Activated CD8-positive, alpha-beta T cell treated with anti-CD3 and anti-CD28 coated beads for 36 hours (primary cell): ENCODE measurements at places on chromosomes 5 and 9.

DNA sequence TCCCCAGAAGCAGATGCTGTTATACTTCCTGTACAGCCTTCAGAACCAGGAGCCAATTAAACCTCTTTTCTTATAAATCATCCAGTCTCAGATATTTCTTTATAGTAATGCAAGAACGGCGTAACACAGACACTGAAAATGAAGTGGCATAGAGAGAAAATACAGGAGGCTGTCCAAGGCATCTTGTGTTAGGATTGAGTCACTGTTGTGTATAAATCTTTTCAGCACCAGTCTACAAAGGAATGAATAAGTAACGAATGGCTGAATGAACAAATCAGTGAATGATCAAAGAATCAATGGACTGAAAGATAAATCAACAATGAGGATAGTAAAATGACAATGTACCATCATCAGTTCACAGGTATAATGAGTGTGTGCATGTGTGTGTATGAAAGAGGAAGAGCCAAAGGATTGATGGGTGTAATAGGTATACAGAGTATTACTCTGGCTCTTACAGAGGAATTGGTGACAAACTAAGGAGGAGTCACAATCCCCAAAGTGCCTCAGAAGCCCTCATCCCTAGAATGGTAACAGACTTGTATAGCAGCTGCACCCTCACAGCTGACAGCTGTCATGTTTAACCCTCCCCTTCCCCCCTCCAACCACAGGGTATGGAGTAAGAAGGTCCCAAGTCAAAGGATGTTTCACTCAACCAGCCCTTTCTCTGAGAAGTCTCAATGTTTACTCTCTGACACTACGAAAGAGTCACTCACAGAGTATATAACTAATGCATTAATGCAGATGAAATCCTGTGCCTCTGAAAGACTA, 29.8 kb upstream of the MIER3 start:
- no peaks in the 10 kb centered on the region for H3K36me3 ChIP-seq
- H3K27me3 ChIP-seq = no peaks in the 10 kb centered on the region
- H3K4me3 ChIP-seq = no peak overlapping the region
- H3K27ac ChIP-seq = no peak overlapping the region

- H3K36me3 ChIP-seq = peaks cover 26% of the 10 kb centered on the region
- DNase-seq = no peak
- H3K4me3 ChIP-seq = no peak overlapping the region
- no peak overlapping the region for H3K27ac ChIP-seq
- H3K4me1 ChIP-seq = peaks cover 3% of the 10 kb centered on the region
- no peaks in the 10 kb centered on the region for H3K27me3 ChIP-seq
These were observed 60.1 kb downstream of the ZDHHC21 start for GRCh38 chr9:14633148-14633547.

GRCh38 chr9:124580186-124580585, 73.0 kb upstream of the NR5A1 start:
- no peak overlapping the region for H3K4me3 ChIP-seq
- DNase-seq = no peak
- H3K36me3 ChIP-seq = no peaks in the 10 kb centered on the region
- no peak overlapping the region for H3K27ac ChIP-seq

DNA sequence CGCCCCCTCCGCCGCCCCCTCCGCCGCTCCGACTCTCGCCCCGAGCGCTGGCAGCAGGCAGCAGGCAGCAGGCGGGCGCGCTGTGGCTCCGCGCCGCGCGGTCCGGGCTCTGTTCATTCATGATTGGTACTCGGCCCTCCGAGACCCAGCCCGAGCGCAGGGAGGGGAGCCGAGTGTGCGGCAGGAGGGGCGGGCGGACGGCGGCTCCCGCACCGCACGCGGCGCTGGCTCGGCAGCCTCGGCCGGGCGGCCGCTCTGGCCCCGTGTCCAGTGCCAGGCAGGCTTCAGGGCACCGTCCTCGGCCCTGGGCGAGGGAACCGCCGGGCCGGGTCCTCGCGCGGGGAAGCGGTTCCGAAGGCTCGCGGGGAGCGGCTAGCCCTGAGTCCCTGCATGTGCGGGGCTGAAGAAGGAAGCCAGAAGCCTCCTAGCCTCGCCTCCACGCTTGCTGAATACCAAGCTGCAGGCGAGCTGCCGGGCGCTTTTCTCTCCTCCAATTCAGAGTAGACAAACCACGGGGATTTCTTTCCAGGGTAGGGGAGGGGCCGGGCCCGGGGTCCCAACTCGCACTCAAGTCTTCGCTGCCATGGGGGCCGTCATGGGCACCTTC, at the start of gene KCNIP1:
KCNIP1 (plus strand) TSS at position 31 of the 607 bp plus-strand sequence.
- H3K4me3 ChIP-seq = no peak within 1 kb of the TSS
- no peak within 1 kb of the TSS for H3K27ac ChIP-seq
- H3K27me3 ChIP-seq = peaks cover 34% of the 10 kb centered on the region
- peaks cover 3% of the 10 kb centered on the region for H3K4me1 ChIP-seq

- H3K27ac ChIP-seq = peak overlapping the region; percentile 93
- peak overlapping the region; percentile 51 for H3K4me3 ChIP-seq
- DNase-seq = peak; percentile 79
- no peaks in the 10 kb centered on the region for H3K27me3 ChIP-seq
- peaks cover 79% of the 10 kb centered on the region for H3K4me1 ChIP-seq
These were observed 13.5 kb upstream of the NDFIP1 start for GRCh38 chr5:142095035-142095434.

- no peaks in the 10 kb centered on the region for H3K36me3 ChIP-seq
- H3K27ac ChIP-seq = no peak overlapping the region
These were observed 48.7 kb upstream of the CDK20 start for GRCh38 chr9:88023001-88023400.

DNA sequence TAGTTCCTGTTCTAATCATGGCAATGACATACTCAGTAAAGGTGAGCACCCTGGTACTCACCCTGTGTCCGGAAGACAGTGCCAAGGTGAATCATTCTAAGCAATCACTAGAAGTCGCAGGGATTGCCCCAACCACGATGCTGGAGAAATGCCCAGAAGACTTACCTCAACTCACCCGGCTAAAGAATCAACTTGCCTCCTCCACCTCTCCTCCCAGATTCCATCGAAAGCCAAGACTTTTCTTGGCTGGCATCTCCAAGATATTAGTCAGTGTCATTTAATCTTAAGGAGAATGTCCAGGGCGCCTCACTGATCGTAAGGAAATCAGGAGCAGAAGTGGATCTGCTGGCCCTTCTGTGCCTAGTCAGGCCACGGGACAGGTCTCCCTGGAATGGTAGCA, 204.9 kb downstream of the ERCC6L2 start:
- no peaks in the 10 kb centered on the region for H3K36me3 ChIP-seq
- H3K27ac ChIP-seq = no peak overlapping the region
- no peak for DNase-seq
- no peaks in the 10 kb centered on the region for H3K4me1 ChIP-seq
